ENCODE measurements at places on chromosomes 3 and 15.
A peak's percentile ranks its signal among the peaks of the same experiment; 100 is the strongest.

- DNase-seq: no peak
Measured at GRCh38 chr3:140537727-140538082, 140.2 kb upstream of the TRIM42 start.

- DNase-seq: no peak
Measured at GRCh38 chr3:122356402-122356801, 26.6 kb downstream of the MIX23 start.

DNA sequence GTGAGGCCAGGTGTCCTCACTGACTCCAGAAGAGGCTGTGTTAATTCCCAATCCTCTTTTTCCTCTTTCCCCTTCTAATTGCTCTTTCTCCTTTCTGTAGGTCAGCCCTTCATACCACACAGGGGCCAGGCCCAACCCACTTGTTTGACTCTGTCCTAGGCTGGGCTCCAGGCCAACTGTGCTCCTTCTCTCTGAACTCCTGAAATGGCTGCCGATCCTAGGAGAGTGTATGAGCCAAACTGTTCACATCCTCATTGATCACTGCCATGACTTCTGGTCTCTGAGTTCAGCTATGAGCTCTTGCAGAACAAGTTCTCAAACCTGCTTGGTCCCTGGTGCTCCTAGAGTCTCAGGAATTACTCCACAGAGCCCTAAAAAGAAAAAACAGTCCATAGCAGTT, 145.1 kb downstream of the VGLL4 start:
- DNase-seq: no peak

DNA sequence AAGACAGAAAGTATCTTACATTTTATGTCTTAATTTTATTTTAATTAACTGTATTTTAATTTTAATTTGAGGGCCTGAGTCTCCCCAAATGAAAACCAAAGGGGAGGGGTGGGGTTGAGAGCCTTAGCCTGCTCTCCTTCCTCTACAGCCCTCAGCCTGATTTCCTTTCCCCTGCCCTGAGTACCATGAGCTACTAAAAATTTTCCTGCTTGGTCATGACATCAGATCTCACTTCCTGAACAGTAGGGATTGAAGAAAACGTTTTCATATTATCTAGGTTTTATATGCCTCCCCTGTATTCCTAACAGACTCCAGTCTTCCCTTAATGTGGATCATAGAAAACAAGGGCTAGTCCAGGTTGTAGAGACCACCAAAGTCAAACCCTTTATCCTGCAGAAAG, 133.9 kb downstream of the MYLK start:
- DNase-seq: no peak

- no peak for DNase-seq
Measured at GRCh38 chr15:87739866-87740265, 516.7 kb downstream of the NTRK3 start.

DNA sequence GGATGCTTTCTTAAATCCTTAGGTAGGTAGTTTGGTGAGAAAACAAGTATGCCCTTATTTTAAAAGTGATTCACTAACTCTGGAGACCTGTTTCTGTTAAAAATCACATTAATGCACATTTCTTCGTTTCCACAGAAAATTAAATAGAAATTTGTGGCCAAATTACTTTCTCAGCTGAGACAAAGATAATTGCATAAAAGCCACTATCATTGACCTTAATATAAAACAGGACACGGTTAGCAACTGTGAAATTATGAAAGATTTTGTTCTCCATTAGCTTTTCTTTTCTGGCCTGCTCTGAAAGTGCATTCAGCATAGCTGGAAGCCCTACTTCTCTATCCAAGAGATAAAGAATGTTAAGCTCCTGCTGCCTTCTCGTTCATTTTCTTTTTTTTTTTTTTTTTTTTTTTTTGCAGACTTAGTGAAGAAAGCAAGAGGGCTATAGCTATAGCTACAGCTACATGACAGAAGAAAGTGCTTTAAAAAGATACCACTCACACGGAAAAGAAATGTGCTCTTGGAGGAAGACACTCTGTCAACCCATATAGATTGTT, 576.9 kb downstream of the OTOL1 start:
- DNase-seq: no peak

DNA sequence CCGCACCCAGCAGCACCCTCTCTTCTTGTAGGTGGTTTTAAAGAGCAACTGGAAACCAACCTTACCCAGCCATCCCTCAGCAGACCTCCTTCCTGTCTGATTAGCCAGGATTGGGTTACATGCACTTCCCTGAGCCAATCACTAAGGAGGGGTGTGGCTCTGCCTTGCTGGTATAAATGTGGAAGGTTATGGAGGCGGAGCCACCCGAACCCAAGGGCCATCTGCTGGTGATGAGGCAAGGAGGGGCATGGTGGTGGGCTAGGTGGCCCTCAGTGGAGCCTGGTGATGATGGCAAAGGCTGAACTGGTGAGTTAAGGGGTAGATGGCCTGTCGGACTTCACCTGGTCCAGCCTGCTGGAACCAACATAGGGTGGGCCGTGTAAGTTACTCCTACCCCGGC, 39.8 kb downstream of the CCDC33 start:
- no peak for DNase-seq

- DNase-seq: peak; percentile 25
Measured at GRCh38 chr3:119810018-119810435, 28.1 kb downstream of the NR1I2 start.

GRCh38 chr3:161014843-161015749, 90.1 kb downstream of the B3GALNT1 start:
- DNase-seq: no peak

- DNase-seq: peak; percentile 17
Measured at GRCh38 chr3:13427662-13428603, 7.8 kb upstream of the NUP210 start.

DNA sequence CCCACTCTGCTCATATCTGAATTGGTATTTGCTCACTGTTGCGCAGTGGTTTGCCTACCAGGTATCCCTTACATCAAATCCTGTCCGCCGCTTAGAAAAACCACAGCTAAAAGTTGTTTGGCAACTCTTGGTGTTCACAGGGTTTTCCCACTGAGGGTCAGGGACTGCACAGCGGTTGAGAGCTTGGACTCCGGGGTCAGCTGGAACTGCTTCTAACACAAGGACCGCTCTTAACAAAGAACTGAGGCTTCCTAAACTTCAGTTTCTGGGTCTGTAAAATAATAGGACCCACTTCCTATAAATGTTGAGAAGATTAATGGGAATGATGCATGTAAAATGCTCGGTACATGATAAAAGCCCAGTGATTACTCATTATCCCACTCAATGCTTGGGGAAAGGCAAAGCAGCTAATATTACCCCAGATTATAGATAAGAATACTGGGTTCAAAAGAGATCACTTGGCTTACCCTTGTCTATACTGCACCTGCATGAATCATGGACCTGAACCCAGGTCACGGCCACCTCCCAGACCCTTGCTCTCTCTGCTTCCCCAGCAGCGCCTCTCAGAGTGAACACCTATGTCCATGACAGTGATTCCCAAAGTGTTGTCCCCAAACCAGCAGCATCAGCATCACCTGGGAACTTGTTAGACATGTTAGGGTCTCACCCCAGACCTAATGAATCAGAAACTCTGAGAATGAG, 36.1 kb downstream of the LIPC start:
- DNase-seq: no peak

DNA sequence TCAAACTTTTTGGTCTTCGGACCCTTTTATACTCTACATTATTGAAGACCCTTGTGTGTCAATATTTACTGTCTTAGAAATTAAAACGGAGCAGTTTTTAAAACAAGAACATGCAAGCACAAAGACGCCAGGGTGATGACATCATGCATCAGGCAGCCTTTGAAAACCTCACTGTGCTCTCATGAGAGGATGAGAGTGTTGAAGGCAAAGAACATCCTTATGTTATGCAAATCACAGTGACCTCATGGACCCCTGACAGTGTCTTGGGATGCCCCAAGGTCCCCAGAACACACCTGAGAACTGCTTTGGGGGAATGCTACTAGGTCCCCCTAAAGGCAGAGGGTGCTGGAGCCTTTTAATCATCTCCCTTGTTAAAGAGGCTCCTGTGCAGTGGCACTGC, 51.6 kb downstream of the CHDH start:
- no peak for DNase-seq

- no peak for DNase-seq
Measured at GRCh38 chr3:63791974-63792373, 27.1 kb upstream of the C3orf49 start.

DNA sequence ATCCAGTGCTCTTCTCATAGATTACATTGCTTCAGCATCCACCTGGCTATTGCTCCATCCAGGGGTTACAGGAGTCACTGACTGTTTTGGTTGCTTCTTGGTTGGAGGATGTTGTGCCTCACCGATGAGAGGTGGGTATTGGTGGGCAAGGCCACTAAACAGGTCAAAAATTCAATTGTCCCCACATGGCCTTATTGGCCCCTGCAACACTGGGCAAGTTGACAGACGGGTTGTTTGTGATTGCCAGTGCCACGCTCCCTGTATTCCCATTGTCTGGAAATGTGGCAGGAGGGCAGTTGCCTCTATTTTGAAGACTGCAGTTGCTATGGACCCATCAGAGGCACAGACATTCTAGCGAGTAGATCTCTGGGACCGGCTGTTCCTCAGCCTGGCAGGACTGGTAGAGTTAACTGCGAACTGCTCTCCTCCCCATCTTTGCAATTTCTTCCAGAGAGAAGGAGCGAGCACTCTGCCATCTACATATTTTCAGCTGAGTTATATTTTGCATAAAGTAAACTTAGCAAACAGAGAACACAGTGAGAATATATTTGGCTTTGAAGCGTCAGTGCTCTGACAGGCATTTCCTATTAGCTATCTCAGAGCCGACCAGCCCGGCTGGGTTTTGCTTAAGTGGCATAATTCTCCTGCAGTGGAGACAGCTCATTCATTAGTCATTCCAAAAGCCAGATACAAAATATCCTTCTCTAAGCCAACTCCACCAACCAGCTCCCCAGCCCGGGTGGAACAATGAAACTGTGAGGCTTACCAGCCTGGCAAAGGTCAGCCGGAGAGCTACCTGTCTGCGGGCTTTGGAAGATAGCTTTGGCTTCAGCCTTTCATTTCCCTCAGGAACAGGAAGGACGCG, 26.0 kb upstream of the MAGEF1 start:
- no peak for DNase-seq

DNA sequence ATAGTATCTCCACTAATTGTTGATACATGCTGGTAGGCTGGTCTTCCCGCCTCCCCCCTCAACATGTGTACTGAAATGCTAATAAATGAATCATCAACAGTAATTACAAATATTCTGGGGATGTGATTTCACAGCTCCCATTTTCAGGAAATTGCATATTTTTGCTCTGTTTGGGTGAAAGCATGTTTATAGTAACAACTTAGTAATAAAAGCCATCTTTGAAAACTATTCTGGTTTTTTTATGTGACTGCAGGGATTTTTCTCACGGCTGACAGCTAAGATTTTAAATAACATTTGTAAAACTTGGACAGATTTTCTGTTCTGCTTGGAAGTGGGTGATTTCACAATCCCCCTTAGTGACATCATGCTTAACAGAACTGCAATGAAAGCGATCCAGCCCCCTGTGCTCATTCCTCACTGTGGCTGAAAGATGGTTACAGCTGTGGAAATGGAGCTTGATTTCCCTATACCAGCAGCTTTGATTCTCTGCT, 25.6 kb upstream of the FAM174B start:
- no peak for DNase-seq

GRCh38 chr3:21170964-21171363, 580.0 kb downstream of the ZNF385D start:
- no peak for DNase-seq

Data from effector memory CD8-positive, alpha-beta T cell (primary cell).